ENCODE measurements at places on chromosomes 7 and 10.

- DNase-seq: no peak
These were observed 166.7 kb upstream of the BET1 start for GRCh38 chr7:94170836-94171235.

DNA sequence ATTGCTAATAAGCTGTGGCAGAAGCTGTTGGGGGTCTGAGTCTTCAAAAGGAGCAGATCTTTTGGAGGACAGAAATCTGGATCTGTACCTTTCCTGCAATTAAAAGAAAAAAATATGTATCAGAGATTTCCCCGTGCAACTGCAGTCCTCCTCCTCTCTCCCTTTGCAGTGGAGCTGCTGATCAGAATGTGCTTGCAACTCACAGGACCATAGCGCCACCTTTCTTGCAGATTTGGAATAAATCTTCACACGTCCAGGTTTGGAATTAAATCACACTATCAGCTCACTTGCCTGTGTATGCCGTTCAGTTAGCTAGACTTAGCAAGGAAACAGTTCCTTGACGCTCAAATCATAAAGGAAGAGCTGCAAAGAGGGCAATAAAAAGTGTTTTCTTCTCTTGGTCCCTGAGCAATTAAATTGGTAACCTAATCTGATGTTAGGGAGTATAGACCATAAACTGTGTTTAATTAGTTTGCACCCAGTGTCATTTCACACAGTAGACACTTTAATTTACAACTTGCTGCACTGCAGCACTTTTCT is 77.4 kb downstream of the PON1 start:
- no peak for DNase-seq

DNA sequence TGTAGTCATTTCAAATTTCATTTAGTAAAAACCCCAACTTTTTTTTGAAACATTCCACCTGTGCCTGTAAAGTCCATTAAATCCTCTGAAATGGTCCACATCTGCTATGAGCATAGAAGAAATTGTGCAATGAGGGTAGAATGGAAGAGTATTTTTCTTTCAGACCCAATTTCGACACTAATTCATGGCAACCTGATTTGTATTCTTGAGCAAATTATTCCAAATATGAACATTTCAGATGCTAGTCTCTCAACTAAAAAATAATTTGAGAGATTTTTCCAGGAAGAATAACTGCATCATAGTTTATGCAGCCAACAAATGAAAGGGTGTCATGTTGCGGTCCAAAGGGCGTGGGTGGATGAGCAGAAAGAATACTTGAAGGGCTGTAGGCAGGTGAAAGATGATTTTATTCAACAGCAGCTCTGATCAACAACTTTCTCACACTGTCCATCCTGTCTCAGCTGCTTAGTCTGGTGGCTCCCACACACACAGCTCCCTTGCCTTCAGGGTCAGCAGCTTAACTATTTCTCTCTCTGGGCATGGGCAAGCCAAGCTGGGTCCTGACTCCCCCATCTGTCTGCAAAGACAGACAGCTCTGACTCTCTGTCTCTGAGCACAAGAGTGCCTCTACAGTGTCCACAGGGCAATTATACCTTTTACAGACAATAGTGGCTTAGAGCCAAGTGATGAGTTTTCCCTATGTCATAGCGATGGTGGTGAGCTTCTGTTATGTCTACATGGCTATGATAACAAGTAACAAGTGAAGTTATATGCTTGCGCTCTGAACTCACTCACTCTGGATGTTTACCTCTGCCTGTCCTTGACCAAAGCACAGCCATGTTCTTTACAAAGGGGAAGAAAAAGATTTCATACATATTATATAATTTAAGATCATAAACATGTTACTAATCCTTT is 11.5 kb downstream of the STEAP2 start:
- no peak for DNase-seq

- DNase-seq: no peak
These were observed 39.3 kb downstream of the CELF2 start for GRCh38 chr10:11057018-11057417.

DNA sequence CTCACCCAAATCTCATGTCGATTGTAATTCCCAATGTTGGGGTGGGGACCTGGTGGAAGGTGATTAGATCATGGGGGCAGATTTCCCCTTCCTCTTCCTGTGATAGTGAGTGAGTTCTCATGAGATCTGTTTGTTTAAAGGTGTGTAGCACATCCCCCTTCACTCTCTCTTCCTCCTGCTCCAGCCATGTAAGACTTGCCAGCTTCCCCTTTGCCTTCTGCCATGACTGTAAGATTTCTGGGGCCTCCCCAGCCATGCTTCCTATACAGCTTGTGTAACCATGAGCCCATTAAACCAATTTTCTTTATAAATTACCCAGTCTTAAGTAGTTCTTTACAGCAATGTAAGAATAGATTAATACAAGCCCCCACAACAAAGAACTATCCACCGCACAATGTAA is 109.9 kb upstream of the JAZF1 start:
- no peak for DNase-seq

- no peak for DNase-seq
These were observed 54.2 kb upstream of the CDCA7L start for GRCh38 chr7:21999896-22000295.

DNA sequence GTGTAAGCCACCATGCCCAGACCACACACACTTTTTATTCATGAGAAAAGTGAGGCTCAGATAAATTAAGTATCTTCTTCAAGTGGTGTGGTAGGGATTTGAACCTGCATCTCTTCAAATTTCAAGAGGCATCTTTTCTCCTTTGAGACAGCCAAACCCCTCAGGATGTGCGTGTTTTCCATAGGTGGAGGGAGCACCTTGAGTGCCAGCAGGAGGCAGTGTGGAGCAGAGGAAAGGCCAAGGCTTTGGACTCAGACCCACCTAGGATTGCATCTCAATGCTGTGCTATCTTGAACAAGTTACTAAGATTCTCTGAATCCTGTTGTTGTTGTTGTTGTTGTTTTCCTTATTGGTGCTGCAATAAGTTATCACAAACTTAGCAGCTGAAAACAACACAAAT is 40.2 kb upstream of the MYL10 start:
- no peak for DNase-seq

- DNase-seq: no peak
These were observed at the start of gene TWIST1 for GRCh38 chr7:19117091-19117869. Gene TWIST1 (minus strand): TSS chr7:19117636. CDS start chr7:19117321, 315 bp downstream.

GRCh38 chr10:48744587-48744986 is 59.9 kb downstream of the WDFY4 start:
- DNase-seq: no peak

- DNase-seq: no peak
These were observed 9.0 kb downstream of the SPOCK2 start for GRCh38 chr10:72079356-72079755.

DNA sequence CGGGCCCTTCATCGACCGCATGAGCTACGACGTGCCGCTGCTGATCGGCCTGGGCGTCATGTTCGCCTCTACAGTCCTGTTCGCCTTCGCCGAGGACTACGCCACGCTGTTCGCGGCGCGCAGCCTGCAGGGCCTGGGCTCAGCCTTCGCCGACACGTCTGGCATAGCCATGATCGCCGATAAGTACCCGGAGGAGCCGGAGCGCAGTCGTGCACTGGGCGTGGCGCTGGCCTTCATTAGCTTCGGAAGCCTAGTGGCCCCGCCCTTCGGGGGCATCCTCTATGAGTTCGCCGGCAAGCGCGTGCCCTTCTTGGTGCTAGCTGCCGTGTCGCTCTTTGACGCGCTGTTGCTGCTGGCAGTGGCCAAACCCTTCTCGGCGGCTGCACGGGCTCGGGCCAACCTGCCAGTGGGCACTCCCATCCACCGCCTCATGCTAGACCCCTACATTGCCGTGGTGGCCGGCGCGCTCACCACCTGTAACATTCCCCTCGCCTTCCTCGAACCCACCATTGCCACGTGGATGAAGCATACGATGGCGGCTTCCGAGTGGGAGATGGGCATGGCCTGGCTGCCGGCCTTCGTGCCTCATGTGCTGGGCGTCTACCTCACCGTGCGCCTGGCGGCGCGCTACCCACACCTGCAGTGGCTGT is 1.2 kb downstream of the SLC18A3 start:
- no peak for DNase-seq

DNA sequence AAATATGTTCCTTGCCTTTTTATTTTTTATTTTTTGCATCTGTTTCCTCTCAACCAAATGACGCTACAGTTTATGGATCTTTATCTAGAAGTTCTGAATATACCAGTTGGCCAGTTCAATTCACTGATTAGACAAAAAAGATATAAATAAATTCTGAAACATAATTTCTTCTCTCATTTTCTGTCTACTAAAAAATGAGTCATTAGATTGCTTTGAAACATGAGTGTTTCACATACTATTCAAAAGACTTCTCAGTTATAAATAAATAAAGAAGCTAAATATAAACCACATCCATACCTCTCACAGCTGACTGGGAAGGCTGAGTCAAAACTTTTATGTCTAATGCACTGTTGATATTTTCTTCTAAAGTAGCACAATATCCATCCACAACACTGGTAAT is 97.6 kb upstream of the GPR22 start:
- no peak for DNase-seq

DNA sequence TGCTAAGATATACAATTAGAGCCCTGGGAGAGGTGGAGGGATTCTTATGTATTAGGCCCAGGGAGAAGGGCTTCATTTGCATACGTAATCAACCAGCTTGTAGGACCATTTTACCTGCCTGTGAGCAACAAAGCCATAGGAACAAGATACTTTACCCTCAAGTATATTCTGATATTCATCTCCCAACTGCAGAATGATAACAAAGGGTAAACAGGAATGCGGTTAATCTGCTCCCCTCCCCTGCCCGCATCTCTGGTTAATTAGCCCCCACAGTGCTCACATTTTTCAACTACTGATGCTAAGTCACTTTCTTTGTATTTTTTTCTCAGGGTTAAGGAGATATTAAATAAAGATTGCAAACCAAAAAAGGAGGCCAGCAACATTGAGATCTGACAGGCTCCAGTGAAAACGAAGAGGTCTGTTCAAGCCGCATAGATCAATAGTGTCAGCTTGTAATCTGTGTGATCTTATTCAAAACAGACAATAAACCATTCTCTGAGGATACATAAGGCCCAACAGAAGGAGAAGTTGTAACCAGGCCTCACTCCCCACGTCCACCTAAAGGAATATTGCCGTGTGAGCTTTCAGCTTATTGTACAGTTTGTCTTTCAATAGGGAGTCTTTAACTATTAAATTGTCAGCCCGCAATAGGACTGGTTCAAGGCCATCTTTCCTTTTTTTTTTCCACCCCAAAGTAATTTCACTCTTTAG is 203.4 kb downstream of the RAPGEF5 start:
- DNase-seq: no peak

GRCh38 chr7:112484671-112485167 is 3.9 kb downstream of the LSMEM1 start:
- DNase-seq: no peak

DNA sequence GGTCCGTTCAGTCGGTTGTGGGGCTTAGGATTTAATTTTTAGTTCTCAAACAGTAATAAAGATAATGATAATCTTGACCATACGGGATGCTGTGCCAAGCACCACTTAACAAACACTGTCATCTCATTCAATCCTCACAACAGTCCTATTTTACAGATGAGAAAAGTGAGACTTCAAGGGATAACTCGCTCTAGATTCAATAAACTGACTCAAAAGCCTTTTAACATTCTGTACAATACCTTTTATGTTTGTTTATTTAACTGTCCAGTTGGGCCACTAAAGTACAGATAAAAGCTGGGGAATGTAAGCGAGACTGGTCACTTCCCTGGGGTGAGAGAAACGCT is 437 bp upstream of the CFAP69 start:
- DNase-seq: no peak

DNA sequence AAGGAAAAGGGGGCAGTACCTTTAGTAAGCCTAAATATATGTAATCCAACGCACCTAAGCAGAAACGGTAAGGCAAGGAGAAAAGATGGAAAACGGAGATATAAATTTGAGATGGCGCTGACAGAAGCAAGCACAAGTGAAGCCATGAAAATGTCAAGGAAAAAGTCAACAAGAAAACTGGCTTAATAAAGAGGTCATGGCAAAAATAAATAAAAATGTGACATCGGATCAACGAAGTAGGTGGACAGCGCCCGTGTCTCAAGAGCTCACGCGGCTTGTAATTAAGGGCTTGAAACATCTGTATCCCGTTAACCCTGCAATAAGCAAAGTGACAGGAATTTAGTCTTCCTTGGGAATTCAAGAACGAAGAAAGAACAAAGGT is 611 bp downstream of the NDUFA5 start:
- no peak for DNase-seq

GRCh38 chr7:71486856-71487628 is 355.1 kb downstream of the GALNT17 start:
- no peak for DNase-seq

DNA sequence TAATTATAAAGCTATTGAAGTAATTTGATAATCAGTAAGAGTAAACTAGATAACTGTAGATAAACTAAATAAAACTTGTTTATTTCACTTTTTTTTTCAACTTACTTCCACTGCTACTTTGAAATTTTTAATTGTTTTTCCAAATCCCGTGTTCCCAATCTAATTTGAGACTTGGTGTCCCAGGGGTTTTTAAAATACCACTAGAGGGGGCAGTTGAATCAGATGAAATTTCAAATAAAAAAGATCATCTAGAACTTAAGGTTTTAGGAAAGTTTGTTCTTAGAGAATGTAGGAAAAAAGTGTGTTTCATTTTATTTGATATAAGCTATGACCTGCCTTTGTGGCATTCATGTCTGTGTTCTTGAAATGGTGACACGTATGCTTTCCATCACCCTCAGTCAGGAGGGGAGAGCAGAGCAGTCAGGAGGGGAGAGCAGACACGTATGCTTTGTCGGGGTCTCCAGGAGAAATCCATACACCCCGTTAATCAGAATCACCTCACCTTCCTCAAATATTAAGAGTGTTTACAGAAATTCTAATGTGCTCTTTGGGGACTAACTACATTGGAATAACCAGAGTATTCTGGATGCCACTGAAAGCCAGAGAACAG is 49.9 kb downstream of the C10orf67 start:
- DNase-seq: no peak

GRCh38 chr7:91651986-91652385 is 228.5 kb downstream of the MTERF1 start:
- no peak for DNase-seq

- no peak for DNase-seq
These were observed 2.3 kb downstream of the STX1A start for GRCh38 chr7:73717025-73717807.

DNA sequence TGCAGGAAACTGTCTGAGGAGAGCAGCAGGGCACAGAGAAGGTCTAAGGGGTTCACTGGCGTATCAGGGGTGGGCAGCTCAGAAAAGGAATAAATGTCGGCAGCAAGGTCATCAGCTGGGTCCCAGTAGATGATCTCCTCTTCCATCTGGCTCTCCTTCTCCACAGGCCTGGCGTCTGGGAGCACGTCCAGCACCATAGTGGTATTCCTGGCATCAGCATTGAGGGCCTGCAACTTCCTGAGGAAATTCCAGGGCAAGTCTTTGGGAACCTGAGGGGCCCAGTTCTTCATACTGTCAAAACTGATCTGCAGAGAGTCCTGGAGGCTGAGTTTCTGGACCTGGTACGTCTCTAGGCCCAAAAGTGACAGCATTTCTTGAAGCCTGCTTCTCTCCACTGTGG is 9.6 kb upstream of the MRPS24 start:
- no peak for DNase-seq

DNA sequence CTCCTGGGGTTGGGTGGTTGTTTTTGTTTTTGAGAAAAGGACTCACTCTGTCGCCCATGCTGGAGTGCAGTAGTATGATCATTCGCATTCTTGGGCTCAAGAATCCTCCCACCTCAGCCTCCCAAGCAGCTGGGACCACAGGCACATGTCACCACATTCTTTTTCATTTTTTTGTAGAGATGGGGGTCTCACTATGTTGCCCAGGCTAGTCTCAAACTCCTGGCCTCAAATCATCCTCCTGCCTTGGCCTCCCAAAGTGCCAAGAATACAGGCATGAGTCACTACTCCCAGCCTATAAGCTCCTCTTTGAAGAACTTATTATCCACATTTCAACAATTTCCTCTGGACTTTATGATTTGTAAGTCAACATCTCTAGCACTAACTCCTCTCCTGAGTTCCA is 102.7 kb downstream of the KMT2C start:
- no peak for DNase-seq
